NCI-H1930 (cell line): ENCODE measurements at places on chromosomes 7 and 10.

GRCh38 chr10:103855424-103855823 is at the start of gene SH3PXD2A:
Gene SH3PXD2A (minus strand): TSS chr10:103855576. CDS start chr10:103855266, 310 bp downstream.
- peak; percentile 41 for DNase-seq

- no peak for DNase-seq
These were observed 83.7 kb upstream of the EFCAB10 start for GRCh38 chr7:105664816-105665525.

GRCh38 chr10:89248990-89249389 is 2.6 kb downstream of the LIPA start:
- DNase-seq, result no peak

GRCh38 chr7:150903606-150904005 is 51.3 kb downstream of the AOC1 start:
- DNase-seq, result no peak

DNA sequence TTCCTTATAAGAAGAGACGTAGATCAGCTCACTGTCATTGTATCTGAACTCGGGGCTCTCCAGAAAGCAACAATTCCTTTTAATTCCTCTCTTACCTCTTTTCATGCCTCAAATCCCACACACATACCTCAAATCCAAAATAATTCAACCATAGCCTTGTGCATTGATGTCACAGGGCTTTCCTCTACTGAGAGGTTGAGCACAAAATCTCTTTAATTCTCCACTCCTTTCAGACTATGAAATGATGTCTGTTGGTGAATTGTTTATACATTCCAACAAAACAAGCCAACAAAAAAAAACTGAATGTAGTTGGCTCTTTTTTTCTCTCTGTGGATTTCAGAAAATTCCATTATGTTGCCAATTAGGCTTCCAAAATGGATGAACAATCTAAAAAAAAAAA is 53.2 kb downstream of the BPGM start:
- DNase-seq, result no peak

- no peak for DNase-seq
These were observed 11.3 kb upstream of the ZNF518A start for GRCh38 chr10:96118604-96119450.

DNA sequence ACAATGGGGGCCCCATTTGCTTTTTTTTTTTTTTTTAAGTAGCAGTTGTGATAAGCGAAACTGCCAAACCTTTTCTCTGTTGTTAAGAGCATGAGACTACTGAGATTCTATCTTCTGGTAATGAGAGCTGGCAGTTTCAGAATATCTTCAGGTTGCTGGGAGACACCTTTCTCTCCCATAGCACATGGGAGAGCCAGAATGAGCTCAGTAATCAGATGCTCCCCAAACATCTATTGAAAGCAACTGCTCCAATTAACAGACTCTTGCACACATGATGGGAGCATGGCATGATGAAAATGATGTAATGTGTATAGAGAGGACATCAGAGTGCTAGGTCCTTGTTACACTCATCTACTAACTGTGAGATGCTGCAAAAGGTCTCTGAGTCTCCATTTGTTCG is 18.8 kb downstream of the MYO3A start:
- peak; percentile 23 for DNase-seq

- DNase-seq, result no peak
These were observed 18.9 kb downstream of the NOD1 start for GRCh38 chr7:30459591-30460245.

DNA sequence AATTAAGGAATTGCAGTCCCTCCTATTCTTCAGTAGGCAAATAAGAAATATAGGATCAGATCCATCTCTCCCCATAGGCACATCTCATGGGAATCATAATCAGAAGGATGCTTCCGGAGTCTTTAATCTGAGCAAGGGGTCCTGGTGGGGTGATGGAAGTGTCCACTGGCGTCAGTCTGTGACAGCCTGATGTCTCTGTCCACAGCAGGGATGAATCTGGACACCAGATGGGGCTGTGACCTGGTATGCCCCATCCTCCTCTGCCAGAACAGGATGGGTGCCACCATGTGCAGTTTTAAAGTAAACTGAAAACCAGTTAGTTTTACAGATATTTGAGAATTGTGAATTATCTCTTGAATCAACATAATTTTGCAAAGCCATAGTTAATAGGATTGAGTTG is 148.7 kb downstream of the C1GALT1 start:
- DNase-seq, result no peak

DNA sequence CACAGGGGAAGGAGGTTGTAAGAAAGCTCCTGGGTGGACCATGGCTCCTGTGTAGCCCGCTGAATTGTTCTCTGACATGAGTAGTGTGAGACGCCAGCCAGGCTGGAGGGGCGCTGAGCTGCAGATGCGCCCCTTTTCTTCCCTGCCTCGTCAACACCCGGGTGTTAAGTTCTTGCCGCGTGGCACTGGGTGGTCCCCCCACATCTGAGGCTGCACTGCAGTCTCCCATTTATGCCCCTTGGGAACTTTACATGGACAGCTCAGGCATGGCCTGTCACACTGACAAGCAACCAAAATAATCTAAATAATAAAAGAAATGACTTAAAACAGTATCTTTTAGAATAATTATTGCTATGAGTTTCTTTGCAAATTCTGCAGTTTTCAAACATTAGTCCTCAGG is 34.6 kb upstream of the HSPA12A start:
- no peak for DNase-seq

DNA sequence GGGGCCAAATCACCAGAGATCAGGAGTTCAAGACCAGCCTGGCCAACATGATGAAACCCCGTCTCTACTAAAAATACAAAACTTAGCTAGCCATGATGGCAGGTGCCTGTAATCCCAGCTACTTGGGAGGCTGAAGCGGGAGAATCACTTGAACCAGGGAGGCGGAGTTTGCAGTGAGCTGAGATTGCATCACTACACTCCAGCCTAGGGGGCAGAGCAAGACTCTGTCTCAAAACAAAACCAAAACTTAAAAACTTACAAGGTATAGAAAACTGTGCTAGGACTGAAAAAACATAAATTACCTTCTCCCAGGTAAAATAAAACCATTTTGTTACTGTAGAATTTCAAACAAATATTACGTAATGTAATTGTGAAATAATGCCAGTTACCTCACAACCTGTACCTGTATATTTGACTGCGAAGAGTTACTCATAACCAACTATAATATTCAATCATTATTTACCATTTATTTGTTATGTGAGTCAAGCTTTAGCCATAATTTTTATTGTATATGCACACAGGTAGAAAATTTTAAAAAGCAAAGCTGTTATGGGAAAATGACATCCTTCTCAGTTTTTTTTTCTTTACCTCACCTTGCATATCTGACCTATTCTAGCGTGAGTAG is 180.9 kb downstream of the SEMA3A start:
- no peak for DNase-seq

GRCh38 chr10:80729896-80730295 is 192.2 kb downstream of the SH2D4B start:
- no peak for DNase-seq

- no peak for DNase-seq
These were observed 9.1 kb upstream of the ZYX start for GRCh38 chr7:143372070-143372469.

DNA sequence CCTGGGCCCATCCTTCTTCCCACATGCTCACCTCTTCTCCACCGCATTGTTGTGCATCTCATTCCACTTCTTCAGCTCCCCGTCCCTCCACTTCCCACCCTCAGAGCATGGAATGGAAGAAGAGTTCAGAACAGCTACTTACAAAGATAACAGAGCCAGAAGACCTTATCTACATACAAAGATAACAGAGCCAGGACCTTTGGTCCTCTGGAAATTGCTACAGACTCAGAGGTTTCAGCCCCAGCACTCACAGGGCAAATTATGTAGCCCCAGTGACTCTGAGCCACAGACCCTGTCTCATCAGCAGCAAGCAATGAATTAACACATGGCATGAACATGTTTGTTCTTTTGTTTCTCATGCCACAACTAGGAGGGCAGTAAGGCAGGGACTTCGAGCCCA is 28.7 kb upstream of the SLC29A3 start:
- DNase-seq, result no peak
